ENCODE measurements at places on chromosomes 7 and 10.

DNA sequence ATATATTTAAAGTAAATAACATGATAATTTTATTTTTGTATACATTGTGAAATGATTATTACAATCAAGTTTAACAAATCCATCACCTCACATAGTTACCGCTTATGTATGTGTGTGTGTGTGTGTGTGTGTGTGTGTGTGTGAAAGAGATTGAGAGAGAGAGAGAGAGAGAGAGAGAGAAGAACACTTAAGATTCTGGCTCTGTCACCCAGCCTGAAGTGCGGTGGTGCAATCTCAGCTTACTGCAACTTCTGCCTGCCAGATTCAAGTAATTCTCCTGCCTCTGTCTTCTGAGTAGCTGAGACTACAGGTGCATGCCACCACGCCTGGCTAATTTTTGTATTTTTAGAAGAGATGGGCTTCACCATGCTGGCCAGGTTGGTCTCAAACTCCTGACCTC is 17.8 kb downstream of the LYZL1 start:
- DNase-seq = no peak

DNA sequence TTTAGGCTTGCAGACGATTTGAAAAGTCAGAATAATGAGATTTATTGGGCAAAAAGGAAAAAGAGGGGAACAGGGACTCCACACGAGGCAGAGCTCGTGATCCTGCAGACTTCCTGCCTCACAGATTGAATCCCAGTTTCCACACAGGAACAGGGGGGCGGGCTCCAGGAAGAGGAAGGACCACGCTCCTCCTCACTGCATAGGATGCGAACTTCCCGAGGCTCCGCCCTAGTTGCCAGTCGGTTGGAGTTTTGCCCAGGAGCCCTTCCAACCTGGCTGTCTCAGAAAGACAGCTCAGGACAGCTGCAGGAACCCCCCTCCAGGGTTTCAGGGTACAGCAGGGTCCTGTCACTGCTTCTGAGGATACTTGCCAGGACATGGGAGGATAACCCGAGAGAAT is 488.3 kb upstream of the ADARB2 start:
- DNase-seq = no peak

DNA sequence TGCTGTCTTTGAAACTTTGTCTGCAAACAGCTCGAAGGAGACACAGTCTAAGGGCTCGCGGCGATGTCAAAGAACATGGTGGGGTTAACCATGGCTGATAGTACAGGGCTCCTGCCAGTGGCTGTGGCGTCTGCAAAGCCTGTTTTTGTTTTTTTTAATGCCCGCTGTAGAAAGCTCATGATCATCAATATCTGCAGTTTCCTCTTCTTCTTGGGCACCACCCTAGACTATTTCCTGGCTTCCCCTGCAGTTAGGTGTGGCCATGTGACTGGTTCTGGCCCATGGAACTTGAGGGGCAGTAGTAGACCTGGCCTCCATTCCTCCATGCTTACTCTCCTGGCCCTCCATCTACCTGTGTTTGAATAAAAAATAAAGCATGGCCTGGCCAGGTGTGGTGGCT is 21.8 kb upstream of the SAMD8 start:
- no peak for DNase-seq

DNA sequence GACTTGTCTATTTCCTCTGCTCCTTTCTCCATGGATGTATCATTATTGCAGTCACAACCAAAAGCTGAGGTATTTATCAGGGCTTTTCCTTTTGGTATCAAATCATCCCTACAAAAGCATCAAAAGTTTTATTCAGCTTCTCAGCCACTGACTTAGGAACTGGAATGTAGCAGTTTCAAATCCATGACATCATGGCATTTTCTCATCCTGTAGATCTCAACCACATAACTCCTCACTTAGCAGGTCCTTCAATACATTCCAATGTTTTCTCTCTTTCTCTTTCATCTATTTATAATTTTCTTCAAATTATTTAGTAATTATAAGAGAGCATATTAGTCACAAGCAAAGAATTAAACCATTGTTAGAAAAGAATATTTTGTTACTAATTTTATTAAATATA is 537.4 kb upstream of the SORCS1 start:
- DNase-seq = no peak

DNA sequence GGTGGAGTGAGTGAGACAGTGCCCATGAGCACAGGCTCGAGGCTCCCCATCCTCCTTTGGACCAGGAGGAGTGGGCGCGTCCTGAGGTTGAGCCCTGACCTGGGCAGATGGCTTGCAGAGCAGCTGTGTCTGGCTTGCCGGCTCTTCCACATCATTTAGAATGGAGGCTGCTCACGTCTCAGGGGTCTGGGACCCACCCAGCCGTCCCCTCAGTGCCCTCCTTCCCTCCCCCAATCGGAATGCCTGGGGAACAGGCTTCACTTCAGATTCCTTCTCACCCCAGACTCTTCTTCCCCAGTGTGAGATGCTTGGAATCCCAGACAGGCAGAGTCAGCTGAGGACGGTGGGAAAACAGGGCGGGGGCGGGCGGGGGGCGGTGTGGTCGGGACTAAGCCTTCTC is 968.6 kb upstream of the ZNF722 start:
- DNase-seq = no peak

GRCh38 chr10:25175527-25176420 is 973 bp downstream of the GPR158 start:
- peak; percentile 15 for DNase-seq

DNA sequence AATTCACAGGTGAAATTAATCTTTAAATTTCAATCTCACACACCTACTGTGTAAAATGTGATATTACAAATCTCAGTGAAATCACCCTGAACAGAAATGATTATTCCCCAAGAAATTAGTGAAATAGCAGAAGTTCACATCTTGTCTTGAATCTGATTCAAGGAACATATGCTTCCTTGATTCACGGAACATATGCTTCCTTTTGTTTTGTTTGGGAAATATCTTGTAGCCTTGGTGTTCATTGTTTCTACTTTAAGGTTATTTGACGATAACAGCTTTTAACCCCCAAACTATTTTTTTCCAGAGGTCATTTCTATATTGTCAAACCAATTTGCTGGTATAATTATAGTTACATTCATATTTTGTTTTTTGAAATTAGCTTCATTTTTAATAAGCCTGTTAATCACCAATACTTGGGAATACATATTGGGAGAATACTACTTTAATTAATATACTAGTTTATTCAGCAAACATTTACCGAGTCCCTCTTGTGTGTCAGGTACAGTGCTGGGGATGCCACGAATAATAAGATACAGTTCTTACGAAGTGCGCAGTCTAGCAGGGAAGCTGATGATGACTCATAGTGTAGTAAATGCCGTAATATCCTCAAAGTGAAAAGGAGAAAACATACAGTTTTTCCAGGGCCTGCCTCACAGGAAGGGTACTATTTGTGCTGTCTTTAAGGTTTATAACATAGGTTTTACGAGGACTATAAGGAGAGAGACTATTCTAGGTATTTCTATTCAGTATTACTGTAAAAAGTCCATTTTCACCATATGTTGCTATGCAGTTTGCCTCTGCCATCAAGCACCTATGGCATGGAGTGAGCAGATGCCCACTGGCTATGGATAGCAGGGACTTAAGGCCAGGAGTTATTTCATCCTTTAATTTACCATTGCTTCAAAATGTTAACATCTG is 32.5 kb downstream of the PRKAR2B start:
- no peak for DNase-seq

GRCh38 chr7:146736446-146737190 is 620.0 kb downstream of the CNTNAP2 start:
- no peak for DNase-seq

- DNase-seq = no peak
Measured at GRCh38 chr10:113705344-113705652, 25.6 kb downstream of the CASP7 start.

DNA sequence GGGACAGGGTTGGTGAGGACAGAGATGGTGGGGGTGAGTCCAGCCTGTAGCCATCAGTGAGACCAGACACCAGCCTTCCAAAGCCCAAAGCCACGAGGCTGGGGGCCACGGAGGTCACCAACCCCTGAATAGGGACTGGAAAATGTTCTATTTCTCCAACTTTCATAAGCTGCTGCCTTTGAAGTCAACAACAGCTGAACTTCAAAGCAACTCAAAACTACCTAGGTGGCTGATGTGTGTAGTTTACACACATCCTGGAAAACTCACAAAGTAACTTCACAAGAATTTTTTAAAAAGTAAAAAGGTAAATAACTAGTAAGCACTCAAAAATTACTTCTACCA is 88.8 kb downstream of the CHST15 start:
- DNase-seq = no peak

- DNase-seq = no peak
Measured at GRCh38 chr7:309586-310228, 19.7 kb downstream of the FOXL3 start.

DNA sequence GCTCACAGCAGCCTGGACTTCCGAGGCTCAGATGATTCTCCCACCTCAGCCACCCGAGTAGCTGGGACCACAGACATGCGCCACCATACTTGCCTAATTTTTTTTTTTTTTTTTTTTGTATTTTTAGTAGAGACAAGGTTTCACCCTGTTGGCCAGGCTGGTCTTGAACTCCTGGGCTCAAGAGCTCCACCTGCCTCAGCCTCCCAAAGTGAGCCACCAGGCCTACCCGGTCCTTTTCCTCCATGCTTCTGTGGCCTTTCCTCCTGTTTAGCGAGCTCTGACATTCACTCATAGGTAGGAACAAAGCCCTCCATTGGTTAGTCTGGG is 50.1 kb upstream of the SRPK2 start:
- no peak for DNase-seq

DNA sequence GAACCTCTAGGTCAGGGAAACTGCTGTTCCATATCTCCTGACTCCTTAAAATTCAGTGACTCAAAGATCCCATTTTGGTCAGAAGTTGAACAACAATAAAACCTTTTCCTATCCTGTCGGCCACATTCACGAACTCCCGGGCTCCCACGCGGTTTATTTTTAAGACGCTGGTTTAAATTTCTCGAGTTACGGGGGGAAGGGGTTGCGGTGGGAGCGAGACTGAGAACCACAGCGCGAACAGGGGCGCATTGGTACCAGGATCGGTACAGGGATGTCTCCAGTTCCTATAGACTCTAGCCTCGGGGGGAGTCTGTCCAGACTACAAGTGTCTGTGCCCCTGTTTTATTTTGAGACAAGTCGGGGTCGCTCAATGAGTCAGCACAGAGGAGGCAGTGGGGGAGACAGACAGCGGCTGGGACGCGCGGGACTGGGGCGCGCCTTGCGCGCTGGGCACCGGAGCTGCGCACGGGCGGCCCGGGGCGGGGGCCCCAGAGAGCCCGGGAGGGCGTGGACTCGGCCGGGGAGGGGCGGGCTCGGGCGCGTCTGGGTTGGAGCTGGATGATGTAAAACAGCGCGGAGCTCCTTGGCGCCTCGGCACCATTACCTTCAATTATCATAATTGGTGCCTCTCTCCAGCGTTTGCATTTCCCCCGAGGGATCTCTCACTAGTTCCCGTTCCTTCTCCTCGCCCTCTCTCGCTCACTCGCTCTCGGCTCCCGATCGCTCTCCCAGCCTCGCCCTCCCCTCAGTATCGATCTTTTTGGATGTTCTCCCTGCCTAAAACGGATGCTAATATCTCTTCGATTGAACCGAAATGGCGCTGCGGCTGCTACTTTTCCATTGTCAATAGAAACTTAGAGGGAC is 8.7 kb upstream of the BAMBI start:
- DNase-seq = no peak

DNA sequence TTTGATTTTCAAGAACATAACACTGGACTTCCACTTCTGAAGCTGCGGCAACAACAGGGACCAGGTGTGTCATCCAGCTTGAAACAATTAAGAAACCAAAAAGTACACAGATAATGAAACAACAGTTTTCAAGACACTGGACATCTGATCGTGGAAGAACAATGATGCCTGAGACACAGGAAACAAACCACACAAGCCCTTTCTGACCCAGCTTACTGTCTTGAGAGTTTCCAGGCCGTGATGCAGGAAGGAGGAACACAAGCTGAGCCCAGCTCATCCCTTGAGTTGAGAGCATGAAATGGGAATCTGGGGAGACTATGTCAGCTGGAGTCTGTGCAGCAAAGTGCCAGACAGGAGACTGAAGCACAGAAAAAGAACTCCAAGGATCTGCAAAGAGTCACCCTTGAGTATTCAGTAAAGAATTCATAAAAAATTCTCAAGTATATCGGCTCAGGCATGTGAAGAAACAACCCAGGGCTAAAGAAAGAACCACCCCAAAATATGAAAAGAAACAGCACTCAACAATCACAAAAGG is 91.6 kb downstream of the RNF32 start:
- no peak for DNase-seq

DNA sequence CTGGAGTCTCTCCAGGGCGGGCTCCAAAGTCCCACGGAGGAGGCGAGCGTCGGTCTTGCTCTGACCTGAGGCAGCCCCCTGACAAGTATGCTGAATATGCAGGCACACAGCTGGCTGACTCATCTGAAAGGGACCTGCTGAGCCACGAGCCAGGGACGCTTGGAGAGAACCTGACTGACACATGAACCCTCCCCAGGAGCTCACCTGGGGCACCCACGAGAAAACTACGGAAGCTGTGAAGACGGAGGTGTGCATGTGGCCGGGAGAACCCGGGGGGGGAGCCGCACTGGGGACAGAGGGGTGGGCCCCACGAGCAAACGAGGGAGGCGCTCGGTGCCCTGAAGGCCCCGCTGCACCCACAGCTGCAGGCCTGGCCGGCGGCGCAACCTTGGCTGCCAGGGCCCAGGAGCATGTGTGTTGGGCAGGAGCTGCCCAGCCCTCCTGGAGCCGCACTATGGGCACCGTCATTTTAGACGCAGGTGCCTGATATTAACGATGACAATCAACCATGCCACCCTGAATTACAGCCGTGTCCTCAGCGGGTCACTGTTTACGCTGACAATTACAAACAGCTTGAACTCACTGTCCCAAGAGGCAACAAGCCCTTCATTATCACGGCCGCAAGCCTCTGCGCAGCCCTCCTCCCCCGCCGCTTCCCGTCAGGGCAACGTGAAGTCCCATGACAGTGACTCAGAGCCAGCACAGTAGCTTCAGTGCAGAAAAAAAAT is 64.7 kb downstream of the DIP2C start:
- no peak for DNase-seq

GRCh38 chr7:14478834-14479510 is 423.6 kb downstream of the DGKB start:
- DNase-seq = no peak

DNA sequence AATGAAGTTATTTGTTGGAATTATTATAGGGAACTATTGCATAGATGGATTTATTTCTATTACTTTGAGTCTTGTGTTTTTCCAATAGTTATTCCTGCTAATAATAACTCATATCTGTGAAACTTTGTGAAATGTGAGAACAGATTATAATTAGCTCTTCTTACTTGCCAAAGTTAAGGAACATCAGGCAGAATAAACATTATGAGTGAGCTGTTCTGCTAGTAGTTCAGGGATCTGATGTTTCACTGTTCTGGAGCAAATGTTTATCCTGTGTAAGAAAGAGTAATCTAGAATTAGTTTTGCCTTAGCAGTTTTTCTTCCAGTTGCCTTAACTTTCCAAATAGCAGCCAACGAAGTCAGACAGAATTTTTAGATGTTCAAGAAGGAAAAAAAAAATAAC is 245.2 kb upstream of the PLXDC2 start:
- no peak for DNase-seq

DNA sequence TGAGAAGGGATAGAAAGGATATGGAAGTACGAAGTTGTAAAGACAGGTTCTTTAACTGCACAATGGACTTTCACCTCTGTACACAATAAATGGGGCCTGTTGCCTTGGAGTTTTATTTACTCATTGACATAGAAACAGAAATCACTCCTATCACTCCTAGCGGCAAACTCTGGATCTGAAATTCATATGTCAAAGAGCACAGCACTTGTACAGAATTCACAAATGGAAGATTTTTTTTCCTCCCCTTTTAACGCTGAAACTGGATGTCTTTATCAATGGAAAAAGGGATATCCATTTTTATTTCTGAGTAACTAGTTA is 18.2 kb downstream of the NT5C3A start:
- DNase-seq = no peak
